ENCODE measurements at places on chromosomes 6 and 20.

GRCh38 chr6:47446669-47447330 is 30.8 kb upstream of the CD2AP start:
- no peak for DNase-seq

DNA sequence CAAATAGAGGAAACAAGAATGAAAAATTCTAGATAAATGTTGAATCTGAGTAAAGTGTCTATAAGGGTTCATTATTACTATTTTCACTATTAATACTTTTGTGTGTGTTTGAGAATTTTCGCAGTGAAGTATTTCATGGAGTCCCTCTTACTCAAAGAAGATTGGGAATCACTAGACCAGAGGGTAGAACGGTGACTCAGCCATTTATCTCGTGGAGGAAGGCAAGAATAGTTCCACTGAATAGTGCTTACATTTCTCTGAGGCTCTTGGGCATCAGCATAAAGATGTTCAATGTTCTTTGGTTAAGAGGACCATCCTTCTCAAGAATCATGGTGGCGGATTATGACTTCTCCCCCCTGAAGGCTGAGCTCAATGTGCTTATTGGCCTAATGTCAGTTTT is 376.7 kb upstream of the ARID1B start:
- no peak for DNase-seq

GRCh38 chr6:14380086-14380820 is 262.7 kb downstream of the CD83 start:
- no peak for DNase-seq

DNA sequence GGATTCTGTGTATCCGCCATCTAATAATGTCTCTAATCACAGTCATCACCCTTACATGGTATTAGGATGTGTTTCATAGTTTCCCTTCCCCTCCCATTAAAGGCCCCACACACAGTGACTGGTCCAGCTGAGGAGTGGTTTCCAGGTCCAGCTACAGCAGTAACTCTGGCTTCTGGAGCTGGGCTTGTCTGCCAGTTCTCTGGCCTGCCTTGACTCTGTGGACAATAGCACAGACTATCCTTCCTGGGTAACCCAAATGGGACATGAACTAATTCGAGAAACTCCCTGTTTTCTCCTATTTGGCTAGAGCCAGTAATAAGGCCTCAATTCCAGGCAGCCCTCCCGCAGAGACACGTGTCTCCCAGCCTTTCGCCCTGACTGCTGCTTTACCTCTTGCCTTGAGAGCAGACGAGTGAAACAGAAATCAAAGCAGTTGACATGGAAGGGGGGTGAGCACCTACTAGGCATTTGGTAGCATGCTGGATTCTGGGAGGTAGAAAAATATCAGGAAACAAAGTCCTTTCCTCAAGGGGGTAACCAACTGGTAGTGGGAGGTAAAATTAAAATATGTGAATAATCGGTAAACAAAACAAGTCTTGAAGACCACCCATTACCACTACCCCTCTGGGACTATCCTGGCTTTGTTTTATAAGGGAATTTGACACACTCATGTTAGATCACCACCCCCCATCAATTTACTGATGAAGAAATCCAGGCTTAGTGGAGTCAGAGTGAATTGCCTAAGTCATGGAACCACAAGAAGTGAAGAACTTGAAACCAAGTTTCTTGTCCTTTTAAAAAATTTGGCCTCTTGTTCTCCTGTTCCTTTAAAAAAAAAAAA is 1.2 kb downstream of the TRAF3IP2 start:
- peak; percentile 36 for DNase-seq

DNA sequence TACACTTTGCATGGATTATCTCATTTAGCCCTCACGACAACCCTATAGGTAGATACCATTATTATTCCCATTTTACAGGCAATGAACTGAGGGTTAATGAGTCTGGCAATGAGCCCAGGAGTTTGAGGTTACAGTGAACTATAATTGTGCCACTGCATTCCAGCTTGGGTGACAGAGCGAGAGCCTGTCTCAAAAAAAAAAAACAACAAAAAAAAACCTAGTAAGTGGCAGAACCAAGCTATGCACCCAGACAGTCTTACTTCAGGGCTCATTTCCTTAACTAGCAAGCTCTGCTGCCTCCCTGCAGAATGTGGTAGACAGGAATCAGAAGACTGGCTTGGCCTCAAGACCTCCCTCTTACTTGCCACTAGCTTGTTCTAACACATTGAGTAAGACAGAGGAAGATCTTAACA is 71.9 kb upstream of the RREB1 start:
- DNase-seq: no peak

DNA sequence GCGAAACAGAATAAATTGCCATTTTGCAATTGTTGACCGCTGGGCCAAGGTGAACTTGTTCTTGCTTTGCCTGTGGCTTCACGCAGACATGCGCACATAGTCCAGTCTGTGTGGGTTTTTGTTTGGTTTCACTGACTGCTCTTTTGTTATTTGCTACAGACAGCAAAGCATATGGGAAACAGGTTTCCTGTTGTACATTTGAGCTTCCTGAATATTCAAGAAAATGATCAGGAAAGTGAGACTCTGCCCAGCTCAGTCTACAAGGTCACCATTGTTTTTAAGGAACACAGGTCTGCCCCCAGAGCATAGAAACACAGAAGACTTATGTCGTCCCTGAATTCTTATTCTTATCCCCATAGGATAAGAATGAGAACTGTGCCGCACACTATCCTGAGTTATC is 55.6 kb downstream of the SASH1 start:
- DNase-seq: no peak

- no peak for DNase-seq
These were observed 44.0 kb upstream of the DOK5 start for GRCh38 chr20:54431156-54431944.

DNA sequence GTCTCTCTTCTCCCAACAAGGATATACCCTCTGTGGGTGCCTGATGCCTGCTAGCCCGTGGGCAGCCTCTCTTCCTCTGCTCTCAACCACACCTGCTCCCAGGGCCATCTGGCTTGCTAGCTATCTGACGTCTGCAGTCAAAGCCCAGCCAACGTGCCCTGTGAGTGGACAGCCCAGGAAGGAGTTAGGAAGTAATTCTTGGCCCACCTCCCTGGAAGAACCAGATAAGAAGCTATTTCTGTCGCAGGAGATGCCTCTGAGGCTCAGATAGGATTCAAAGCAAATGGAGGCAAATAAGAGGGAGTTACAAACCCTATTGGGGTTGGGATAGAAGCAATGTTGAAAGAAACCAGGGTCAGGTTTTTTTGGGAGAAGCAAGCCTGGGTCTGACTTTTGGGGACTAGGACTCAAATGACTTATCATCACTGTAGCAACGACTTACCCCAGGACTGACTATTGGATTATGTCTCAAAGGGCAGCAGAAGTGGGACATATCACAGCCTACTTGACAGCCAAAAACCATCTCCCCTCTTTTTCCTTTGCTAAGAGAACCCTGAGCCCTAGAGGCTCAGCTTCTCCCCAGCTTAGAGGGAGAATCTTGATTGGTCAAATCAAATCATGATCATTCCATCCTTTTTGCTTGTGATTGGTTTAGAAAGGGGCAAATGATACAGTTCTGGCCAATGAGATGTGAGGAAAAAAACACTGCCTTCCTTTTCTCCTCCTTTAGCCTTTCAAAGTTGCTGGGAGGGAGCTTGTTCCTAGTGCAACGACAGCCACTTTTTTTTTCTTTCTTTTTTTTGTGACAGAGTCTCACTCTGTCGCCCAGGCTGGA is 18.0 kb upstream of the CDK5RAP1 start:
- no peak for DNase-seq

DNA sequence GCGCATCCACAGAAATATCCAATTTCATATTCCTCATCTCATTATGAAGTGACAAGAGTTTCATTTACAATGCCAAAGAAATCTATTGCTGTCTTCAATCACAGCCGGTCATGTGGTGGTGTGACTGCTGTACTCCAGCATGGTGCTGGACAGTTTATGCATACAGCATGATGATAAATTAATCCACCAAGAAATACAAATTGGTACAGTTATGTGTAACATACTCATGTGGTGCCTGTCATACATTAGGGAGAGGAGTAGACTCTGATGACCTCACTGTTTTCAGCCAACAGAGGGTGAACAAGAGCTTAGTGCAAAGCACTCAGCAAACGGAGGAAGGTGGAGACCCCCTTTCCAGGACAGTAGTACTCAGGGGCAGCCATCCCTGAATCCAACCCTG is 178.4 kb upstream of the SYNDIG1 start:
- DNase-seq: no peak

DNA sequence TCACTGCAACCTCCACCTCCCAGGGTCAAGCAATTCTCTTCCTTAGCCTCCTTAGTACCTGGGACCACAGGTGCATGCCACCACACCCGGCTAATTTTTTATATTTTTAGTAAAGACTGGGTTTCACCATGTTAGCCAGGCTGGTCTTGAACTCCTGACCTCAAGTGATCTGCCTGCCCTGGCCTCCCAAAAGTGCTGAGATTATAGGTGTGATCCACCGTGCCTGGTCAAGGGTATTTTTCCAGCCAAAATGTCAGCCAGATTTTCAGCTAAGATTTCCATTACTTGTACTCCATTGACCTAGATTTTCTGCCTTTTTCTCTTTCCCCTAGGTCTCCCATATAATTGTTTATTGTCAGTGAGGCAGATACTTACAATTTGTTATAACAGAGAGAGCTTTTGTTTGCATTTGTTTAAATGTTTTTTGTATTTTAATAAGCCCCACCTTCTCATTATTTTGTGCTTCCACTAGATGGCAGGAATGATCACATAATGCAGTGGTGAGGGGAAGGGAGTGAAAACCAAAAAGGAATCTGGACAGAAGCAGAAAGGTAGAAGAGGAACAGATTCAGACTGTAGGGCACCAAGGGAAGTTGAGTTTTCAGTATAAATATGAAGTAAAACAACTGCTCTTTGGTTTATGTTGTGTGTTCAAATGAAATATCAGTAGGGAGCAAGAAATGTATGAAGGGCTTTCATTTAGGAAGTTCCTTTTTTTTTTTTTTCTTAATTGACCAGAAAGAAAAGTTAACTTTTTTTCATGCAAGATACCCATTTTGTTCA is 29.7 kb downstream of the RPF2 start:
- peak; percentile 48 for DNase-seq

DNA sequence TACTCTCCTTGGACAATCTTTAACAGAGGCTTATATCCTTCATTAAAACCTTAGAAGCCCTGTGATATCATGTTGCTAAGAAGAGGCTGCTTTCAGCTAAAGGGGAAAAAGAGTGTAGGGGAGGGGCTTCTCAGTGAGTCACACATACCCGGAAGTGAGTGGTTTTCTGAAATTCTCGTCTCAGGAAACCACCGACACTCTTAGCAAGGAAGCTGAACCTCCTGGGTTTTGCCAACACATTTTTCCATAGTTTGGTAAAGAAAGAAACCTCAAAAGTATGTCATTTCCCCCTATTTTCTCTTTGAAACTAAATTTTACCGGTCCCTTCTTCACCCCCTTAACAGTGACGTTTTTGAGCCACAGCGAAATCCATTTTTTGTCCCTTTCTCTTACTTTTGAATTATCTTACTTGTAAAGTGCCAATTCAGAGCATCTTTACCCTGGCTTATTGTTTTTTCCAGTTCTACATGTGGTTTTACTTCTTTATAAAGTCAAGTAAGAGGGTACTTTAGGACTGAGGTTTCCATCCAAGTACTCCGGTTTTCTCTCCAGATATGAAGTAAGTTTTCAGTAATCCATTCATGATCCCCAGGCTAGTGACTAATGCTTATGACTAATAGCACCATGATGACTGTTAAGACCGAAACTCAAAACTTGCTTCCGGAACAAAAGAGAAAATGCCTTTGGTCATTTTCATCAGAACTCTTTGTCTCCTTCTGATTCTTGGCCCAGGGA is 219.3 kb downstream of the ARHGAP18 start:
- peak; percentile 93 for DNase-seq

DNA sequence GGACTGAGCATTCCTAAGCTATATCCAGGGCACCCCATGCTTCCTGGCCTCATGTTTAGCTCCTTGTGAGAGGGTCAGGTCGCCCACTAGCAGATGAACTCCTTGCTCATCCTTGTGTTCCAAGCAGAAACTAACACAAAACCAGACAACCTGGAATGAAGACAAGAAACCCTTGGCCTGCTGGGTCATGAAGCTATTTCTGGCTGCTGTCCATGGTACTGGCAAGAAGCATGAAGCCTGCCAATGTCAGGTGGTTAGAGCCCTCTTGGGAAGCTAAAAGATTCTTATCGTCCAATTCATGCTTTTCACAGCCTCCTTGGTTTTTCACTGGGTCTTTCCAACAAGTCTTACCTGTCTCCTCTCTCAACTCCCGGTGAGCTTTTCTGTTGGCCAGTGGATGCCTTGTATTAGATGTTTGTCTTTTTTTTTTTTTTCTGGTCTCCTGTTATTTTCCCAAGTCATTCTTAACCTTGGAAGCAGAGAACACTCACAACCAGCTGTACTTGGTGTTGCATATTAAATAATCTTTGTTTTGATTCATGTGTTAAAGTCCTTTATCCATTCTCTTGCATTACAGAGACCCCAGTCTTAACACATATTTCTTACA is 180.3 kb downstream of the ANKRD60 start:
- peak; percentile 38 for DNase-seq

DNA sequence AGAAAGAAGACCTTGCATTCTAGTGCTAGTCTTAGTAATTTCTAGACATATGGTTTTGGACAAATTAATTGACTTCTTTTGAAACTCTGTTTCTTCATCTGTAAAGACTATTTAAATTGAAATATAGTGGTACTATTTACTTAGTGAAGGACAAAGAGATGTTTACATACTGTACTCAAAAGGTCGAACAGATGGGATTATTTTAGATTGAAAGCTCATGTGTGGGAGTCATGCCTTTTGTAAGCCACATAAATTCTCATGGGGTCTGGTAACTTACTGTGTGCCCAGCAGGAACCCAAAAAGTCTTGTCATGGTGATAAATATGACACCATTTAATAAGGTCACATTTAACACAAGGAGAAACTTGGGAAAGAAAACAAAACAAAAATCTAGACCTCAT is 368.2 kb upstream of the CITED2 start:
- no peak for DNase-seq

- no peak for DNase-seq
These were observed 376.5 kb downstream of the KHDRBS2 start for GRCh38 chr6:61909486-61909885.

GRCh38 chr6:158762787-158763433 is 56.3 kb downstream of the EZR start:
- DNase-seq: no peak

Data from ACHN (cell line).